WERI-Rb-1 (cell line): ENCODE measurements at places on chromosomes 12 and 14.

GRCh38 chr12:53476769-53477209, 22.5 kb downstream of the MAP3K12 start:
- no peak for DNase-seq

GRCh38 chr14:39505812-39506211, 73.6 kb upstream of the FBXO33 start:
- DNase-seq: no peak

- no peak for DNase-seq
Observed at GRCh38 chr12:95547522-95548055, 3.7 kb downstream of the USP44 start.

GRCh38 chr12:12159988-12160387, 89.2 kb downstream of the BCL2L14 start:
- DNase-seq: no peak

DNA sequence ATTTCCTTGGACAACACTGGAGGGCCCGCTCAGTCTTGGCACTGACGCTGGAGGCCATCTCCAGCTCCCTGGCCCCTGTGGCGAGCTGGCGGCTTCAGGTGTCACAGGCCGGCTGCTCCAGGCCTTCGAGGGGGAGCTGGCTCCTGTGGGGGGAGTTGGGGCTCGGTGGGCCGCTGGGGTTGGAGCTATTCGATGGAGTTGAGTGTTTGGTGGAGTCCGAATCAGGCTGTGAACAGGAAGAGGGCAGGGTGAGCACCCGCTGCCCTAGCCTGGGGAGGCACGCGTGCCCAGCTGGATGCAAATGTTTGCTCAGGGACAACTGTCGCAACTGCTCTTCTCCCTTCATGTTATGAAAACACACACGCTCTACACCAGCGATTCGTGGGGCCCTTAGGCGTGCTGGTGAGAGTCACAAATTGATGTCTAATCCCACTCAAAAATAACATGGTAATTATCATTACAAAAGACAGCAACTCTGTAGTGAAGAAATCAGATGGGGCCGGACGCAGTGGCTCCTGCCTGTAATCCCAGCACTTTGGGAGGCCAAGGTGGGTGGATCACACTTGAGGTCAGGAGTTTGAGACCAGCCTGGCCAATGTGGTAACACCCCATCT, 11.3 kb downstream of the AMN start:
- no peak for DNase-seq

DNA sequence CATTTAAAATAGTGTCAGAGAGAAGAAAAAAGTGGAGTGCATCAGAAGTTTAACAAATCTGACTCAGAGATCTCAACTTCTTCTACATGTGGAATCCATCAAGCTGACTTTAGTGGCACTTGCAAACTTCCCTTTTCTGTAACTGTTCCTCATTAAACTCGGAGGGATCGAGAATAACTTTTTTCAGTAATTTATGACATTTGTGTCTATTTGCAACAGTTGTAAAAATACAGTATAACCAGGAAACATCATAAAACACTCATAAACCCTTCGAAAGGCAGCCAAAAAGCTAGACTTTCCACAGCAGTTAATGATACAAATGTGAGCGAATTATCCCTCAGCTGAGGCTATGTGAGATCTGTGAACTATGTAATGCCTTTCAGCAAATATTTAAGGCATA, 1936.8 kb upstream of the SEL1L start:
- DNase-seq: no peak

DNA sequence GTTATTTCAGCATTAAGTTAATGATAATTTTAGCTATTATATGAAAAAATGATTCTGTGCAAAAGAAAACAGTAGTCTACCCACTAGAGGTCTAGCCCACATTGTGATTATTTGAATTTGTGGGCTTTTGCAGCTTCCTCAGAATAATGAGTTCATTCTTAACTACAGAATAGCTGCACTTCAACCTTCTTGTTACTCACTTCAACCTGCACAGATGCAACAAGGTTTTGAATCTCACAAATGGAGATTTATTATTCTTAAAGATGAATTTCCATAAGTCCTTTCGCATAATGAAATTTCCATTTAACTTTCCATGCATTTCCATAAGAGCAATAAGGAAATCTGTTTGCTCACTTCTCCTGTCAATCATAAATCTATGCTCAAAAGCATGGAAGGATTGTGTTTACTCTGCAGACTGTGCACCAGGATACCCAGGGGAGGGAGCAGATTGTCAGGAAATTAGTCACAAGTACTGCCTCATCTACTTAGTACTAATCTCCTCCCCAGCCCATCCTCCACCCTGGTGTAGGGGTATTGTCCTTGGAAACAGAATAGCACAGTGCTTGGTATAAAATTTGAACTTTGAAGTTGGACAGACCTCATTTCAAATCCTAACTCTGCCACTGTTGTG, 24.1 kb downstream of the PTGER2 start:
- peak; percentile 51 for DNase-seq

GRCh38 chr12:82174936-82175335, 183.3 kb downstream of the CCDC59 start:
- no peak for DNase-seq

DNA sequence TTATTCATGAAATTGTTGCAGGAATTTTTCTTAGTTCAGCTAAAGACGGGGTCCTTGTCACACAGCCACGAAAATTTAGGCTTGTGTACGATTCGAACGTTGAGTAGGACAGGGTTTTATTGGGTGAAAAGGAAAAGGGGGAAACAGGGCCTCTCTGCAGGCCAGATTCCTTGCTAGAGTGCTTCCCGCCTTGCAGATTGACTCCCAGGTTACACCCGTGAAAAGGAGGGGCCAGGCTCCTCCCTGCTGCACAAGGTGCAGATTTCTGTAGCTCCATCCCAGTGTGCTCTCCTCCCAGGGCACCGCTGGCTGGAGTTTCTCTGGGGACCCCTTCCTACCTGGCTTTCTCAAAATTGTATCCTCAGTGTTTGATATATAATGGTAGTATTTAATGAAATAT, 221.5 kb downstream of the ERC1 start:
- DNase-seq: peak; percentile 71

GRCh38 chr12:79063258-79063657, 198.7 kb downstream of the SYT1 start:
- DNase-seq: no peak

- DNase-seq: no peak
Observed at GRCh38 chr12:112978163-112979040, at the start of gene OAS2. OAS2 (plus strand) TSS chr12:112978519; CDS start chr12:112978609, 90 bp downstream.

DNA sequence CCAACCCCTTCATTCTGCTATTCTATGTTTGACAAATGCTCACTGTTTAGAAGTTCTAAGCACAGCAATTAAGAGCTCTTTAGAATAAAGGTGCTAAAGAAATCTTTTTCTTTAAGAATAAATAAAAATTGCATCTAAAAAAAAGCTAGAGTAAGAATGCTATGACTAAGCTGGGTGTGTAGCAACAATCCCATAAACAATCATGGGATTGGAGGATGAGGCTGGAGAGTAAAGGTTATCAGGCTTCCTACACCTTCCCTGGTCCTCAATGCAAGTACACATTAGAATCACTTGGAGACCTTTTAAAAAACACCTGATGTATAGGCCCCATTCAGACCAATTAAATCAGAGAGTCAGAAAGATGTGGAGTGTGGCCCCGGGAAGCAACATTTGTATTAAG, 88.3 kb downstream of the CIT start:
- DNase-seq: no peak

DNA sequence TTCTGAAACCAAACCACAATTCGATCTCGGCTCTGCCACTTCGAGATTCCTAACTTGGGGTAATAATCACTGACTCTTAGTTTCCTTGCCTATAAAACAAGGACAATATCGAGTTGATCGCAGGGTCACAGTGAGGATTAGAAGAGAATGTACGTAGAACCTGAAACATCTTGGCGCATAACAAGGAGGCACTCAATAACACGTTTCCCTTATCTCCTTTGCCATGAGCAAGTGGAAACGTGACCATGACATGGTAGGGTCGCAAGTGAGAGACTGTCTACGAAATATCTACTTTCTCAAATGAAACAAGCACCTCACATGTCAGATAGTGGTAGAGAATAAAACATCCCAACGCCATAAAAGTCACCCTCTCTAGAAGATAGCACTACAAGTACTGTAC, 2.3 kb downstream of the DICER1 start:
- DNase-seq: no peak

DNA sequence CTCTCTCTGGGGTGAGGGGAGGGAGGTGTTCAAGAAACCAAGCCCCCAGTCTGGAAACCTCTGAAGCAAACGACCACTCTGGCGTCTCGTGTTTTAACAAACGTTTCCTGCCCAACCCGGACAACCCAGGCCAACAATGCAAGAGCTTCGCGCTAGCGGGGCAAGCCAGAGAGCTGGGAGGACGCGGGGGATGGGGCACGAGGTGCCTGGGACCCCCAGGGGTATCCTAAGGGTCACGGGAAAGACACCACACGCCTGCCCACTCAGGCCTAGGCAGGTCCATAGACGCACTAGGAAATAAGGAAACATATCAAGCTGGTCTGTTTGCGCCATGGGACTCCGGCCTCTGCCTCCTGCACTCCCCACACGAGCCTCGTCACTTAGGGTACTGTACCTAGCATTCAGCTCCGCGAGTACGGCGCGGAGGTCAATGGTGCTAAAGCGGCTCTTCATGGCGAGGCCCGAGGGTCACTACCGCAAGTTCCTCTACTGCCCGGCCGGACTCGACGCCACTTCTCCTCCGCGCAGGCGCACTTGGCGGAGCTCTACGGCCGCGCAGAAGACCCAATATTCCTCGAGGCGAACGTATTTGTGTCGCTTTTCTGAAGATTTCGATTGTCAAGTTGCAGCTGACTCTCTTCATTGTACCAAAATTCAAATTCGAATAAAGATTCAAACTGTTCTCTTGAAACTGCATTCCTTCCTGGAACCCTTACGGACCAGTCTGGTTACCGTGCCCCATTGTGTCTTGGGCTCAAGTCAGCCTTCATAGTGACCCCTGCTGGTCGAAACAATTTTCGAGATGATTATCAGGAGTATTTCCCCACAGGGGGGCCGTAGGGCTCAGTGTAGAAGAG, at the start of gene NEMF:
TSS of gene NEMF (minus strand) at position 488 of the 857 bp plus-strand sequence. CDS start at position 453, 35 bp downstream.
- peak; percentile 89 for DNase-seq

DNA sequence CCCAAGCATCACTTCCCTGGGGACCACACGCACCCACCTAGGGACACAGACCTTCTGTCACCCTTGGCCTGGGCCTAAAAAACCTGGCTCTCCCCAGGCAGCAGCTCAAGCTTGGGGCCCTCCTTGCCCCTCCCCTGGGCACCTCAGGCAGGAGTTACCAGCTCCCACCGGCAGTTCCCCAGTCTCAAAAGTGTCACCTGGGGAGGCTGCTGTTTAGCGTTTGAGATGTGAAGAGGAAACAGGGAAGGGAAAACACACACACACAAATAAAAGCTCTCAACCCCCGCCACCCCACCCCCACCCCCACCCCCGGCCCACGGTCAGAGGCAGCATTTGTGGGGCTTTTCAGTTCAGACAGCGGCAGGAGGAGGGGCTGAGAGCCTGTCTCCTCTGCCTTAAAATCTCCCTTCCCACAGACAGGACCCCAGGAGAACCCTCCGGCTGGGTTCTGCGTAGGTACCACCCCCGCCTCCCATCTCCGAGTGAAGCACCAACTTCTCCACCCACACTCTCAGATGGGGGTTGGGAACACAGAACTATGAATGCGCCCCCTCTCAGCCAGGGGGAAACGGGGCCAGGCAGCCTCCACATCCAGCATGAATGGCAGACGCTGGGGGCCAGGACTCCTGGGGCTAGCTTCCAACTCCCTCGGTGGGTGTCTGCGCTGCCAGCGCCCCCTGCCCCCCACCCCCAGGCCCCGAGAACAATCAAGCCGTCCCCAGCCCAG, 3.0 kb downstream of the NCOR2 start:
- DNase-seq: no peak

DNA sequence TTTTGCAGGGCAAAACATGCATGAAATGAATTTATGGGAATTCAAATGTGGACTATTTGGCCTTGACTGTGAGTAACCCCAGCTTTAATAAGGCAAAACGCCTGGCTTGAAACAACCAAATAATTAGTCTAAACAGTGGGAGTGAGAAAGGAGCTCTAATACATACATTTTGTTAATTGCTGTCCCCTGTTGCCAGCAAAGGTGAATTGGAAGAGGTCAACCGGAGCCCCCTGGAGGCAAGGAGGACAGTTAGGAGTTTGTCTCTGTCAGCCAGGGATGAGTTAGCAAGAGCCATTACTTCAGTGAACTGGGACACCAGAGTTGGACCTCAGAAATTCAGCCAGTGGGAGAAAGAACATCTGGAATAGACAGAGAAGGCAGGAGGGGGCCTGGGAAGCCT, 17.4 kb downstream of the KRT76 start:
- DNase-seq: no peak

- no peak for DNase-seq
Observed at GRCh38 chr14:55673048-55673447, 93.0 kb downstream of the KTN1 start.

DNA sequence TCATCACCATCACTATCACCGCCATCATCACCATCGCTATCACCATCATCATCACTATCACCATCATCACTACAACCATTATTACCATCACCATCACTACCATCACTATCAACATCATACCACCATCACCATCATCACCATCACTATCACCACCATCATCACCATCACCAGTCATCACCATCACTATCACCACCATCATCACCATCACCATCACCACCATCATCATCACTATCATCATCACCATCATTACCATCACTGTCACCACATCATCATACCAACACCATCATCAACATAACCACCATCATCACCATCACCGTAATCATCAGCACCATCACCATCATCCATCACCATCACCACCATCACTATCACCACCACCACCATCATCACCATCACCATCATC, 213.8 kb downstream of the ALG10 start:
- DNase-seq: no peak

- no peak for DNase-seq
Observed at GRCh38 chr12:104340925-104341611, 37.5 kb downstream of the EID3 start.

DNA sequence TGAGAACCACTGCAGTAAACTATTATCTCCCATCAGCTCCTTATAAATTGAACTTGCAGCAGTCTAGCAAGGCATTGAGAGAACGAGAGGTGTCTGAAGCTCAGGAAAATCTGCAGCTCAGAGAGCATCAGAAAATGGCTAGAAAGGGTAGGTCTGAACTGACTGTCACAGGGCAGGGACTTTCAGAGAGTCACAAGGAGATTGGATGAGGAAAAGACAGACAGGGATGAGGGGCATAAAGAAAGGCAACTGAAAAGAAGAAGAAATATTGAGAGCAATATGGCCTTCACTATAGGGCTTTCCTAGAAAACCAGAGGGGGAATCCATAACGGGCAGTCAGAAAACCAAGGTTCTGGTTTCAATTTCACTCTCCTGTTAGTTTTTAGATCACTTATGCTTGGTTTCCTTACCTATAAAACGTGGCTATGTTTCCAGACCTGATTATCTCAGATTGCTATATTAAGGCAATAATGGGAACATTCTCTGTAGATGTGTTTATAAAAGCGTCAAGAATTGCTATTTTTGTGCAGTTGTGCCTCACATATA, 40.9 kb downstream of the PDE6H start:
- DNase-seq: no peak
